Activated gamma-delta T cell (primary cell): ENCODE measurements at places on chromosomes 13 and 19.

DNA sequence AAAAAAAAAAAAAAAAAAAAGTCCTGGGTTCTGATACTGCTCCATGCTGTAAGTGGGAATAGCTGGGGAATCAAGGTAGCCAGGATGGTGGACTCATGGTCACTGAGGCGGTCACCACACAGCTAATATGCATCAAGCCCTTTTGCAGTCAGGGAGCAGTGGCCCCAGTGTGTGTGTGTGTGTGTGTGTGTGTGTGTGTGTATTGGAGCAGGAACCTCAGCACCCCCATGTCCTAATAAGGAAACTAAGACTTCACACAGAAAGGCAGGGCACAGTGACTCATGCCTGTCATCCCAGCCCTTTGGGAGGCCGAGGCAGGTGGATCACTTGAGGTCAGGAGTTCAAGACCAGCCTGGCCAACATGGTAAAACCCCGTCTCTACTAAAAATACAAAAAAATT, 12.0 kb downstream of the B3GNT3 start:
- no peak for DNase-seq

GRCh38 chr19:51719251-51719988, 4.4 kb downstream of the HAS1 start:
- DNase-seq: no peak

GRCh38 chr13:106230450-106230849, 305.0 kb downstream of the EFNB2 start:
- no peak for DNase-seq

DNA sequence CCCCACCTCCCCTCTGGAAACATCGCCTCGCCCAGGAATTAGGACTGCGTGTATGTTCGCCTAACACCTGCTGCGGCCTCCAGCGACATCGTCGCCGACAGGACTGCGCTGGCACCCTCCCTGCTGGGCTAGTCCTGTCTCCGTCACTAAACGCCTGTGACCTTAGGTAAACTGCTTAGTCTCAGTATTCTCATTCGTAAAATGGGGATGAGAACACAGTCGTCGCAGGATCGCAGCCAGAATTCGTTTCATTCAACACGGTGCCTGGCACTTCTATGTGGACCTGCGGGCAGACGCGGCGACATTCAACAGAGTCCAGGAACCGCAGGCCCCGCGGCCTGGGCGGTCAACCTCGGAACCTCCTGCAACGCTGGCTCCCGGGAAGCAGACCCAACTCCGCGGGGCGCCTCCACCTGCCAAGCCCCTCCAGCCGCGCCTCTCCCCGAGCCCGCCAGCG, 485 bp downstream of the CRYL1 start:
- no peak for DNase-seq

DNA sequence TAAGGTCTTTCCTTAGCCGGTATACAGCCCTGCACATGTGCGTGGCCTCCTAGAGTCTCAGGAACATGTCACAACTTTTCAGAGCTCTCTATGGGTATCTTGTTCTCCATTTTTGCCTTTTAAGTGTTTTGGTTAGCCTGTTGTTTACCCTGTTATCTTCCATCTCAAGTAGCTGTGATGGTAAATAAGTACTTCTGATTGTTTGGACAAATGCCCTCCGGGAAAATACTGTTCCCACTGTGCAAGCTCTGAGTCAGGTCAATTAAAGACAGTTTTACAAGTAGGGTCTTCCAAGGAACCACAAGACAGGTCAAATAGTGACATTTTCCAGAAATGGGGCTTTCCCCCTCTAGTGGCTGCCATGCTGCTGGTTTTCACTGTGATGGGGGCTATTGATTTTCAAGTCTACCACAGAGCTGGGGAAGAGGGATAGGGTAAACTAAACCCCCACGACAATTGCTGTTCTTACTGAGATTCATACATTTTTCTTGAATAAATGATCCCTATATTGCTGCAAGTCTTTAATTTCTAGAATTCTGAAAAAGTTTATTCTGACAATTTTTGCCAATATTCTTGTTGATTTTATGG, 109.5 kb downstream of the TM9SF2 start:
- DNase-seq: no peak

DNA sequence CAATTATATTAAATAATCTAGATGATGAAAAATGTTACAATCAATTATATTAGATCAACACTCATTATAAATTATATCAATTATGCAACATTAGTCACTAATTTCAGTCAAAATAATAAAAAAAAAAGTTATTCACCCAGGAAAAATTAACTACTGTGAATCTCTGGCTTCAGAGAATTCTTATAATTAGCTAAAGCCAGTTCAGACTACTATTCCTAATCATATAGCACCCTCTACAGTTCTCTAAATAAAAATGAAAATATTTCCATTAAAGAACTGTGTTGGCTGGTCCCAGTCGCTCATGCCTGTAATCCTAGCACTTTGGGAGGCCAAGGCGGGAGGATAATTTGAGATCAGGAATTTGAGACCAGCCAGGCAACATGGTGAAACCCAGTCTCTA, 33.0 kb downstream of the XPO4 start:
- DNase-seq: no peak

DNA sequence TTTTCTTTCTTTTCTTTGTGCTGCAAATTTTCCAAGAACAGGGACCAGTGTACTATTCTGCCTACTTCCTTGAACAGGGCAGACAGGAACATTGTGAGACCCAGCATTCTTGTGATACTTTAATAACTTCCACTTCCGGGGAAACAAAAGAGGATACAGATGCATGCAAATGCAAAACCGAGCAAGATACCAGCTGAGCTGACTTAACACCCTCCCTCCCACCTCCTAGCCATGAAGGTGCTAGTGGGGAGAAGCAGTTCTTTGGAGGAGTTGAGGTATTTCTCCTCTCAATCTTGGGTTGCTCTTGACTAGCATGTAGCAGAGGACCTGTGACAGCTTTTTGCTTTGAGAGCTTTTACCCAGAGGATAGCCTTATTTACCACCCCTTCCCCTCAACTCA, 111.2 kb downstream of the KLF5 start:
- no peak for DNase-seq

GRCh38 chr13:114118511-114119123, 13.8 kb downstream of the RASA3 start:
- DNase-seq: no peak

DNA sequence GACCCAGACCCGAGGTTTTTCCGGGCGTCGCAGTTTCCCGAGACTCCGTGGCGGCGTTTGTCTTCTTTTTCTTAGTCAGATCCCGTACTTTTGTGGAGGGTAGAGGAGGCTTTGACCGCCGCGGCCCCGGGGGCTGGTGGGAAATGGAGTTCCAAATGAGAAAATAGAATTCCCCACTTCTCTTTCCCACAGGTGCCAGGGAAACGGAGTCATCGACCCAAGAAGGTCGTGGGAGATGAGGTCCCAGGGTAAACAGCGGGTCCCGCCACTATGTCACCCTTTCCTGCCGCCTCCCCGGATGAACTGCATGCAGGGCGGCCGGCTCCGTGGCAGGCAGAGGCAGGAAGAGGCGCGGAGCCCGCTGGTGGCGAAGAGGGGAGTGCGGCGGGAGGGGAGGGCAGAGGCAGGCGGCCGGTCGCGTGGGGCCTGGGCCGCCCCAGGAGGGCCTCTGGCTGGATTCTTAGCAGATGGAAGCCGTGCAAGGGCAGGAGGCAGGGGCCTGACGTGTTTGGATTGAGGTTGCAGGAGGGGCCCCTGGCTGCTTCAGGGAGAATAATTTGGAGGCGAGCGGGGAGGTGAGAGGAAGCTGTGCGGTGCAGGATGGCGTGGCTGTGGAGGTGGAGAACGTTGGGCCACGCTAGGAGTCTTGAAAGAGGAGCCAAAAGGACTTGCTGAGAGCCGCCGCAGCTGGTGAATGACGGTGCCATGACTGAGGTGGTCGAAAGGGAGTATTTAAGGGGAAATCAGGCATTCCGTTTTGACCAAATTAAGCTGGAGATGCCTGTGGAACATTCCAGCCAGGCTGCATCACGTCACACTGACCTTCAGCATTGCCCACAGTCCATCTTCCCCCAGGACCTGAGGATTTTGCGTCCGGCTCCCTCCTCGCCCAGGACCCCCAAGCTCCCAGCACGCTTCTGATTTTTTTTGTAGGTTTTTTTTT, 11.7 kb downstream of the CYTH2 start:
- peak; percentile 42 for DNase-seq

- DNase-seq: no peak
Observed at GRCh38 chr13:112828756-112829155, 138.9 kb downstream of the ATP11A start.

DNA sequence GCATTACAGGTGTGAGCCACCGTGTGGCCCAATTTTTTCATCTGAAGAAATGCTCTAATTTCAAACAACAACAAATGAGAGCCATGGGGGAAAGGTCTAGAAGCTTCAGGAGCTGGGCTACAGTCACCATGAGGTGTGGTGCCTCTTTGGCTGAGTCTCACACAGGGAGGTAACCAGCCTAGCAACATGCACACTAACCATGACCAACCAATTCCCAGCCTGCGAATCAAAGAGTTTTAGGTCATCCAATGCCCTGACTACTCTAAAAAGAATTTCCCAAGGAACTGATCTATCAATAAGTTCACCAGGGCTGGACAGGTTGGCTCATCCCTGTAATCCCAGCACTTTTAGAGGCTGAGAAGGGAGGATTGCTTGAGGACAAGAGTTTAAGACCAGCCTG, 29.9 kb downstream of the PBX4 start:
- no peak for DNase-seq

DNA sequence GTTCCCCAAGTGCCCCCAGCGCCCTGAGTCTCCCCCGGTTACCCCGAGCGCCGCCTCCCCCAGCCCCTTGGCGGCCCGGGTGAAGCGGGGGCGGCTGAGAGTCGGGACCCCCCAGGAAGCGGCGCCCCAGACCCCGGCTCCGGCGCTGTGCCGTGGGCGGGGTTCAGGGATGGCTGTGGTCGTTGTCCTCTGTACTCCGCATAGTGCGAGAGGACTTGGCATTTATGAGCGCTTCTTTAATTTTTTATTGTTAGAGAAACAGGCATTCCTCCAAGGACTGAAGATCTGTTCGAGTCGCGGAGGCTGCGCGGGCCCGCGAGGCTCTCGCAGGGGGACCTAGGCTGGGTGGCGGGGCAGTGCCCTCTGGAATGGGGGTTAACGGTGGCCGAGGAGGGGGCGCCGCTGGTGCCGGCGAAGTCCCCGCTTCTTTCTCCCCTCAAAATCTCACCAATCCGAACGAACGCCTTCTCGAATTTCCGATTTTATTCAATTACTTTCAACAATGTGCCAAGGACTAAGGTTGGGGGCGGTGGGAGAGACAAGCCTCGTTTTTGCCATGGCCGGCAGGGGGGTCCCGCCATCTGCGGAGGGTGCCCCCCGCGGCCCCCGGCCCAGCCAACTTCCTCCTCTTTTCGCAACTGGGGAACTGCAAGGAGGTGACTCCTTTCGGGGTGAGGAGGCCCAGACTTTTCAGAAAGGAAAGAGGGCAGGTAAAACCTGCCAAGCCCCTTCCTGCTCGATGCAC, 596 bp upstream of the GJB2 start:
- DNase-seq: no peak

DNA sequence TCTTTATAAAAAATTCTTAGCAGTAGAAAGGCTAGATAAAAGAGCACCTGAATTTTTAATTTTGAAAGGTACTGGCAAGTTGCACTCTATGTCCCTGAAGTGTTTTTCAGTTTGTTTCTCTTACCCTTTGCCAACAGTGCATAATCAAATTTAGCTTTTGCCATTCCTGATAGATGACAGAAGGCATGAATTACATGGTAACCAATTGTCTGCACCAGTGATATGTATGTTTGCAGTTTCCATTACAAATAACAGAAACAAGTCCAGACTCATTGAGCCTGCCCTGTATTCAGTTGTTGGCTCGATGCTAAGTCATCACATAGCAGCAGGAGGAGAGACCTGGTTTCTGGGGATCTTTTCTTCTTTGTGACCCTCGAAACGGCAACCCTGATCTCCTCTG, 309.8 kb downstream of the DNAJC15 start:
- DNase-seq: no peak

DNA sequence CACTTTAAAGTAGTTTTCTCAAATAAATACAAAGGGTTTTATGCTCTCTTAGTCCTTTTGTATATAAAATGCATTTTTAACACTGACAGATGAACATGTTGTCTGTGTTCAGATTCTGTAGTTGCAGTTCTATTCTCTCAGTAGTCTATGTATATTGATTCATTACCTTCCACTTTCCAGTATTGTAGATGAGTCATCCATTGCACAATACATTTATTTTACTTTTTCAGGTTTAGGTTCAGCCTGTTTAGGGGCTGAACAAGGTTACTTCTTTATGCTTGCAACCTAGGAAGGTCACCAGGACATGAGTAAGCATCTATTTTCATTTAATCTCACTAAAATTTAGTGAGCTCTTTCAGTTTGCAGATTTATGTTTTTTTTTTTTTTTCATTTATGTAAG, 173.6 kb downstream of the NALCN start:
- no peak for DNase-seq

DNA sequence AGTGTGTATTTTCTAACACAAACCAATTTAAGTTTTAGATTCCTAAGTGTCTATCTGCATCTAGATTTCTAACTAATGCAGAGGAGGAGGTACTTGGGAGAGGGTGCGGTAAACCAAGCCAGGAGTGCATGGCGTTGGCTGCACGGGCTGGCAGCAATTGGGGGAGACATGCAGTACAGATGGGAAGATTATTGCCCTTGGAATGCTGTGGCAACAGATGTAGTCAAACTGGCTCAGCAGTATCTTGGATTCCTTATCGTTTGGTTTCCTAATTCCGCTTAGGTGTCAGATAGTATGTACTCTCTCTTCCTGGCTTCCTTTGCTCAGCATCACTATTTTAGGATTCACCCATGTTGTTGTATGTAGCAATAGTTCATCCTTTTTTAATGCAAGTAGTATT, 29.4 kb upstream of the STK24 start:
- no peak for DNase-seq

- DNase-seq: no peak
Observed at GRCh38 chr19:13060233-13060963, 42.3 kb downstream of the LYL1 start.

DNA sequence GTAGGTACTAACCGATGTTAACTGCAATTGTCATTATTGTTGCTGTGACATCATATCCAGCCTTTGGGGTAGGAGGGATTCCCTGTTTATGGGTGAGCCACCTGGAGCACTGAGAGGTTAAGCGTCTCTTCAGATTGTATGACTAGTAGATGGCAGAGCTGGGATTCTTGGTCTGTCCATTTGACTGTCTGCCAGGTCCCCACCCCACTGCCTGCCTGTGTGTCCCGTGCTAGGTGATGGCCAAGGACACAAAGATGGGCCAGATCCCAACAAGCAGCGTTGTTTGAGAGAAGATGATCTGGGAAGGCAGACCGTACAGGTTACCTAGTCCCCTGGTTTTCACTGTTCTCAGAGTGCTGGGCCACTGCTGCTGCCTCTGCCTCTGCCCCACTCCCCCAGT, 16.6 kb downstream of the PPP2R1A start:
- no peak for DNase-seq

DNA sequence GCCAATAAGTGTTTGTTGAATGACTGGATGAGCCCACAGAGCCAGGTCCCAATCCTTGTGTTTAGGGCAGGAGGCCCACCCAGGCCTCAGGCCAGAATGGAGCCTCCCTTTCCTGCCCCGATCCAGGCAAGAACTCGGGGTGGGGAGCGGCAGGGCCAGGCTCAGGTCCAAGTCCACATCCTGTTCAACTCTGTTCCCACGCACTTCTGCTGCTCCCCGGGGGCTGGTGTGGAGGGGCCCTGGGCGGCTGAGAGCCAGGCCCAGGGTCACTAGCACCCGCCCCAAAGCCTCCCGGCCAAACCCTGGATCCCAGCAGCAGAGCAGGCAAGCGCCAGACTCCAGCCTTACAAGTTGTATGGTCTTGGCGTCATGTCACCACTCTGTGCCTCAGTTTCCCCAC, 8.0 kb downstream of the ANGPTL8 start:
- no peak for DNase-seq

GRCh38 chr19:4597278-4597974, 37.9 kb upstream of the SEMA6B start:
- no peak for DNase-seq
